Adrenal gland (tissue), 19 donors: ENCODE measurements at places on chromosomes 12 and 14.
A peak's percentile ranks its signal among the peaks of the same experiment; 100 is the strongest.

GRCh38 chr12:107184359-107184930 lies 91.1 kb upstream of the CRY1 start:
- H3K36me3 ChIP-seq: no peaks in the 10 kb centered on the region
- peaks cover 16% of the 10 kb centered on the region for H3K27me3 ChIP-seq
- no peaks in the 10 kb centered on the region for H3K4me1 ChIP-seq
- no peak for DNase-seq
- H3K4me3 ChIP-seq: no peak overlapping the region

DNA sequence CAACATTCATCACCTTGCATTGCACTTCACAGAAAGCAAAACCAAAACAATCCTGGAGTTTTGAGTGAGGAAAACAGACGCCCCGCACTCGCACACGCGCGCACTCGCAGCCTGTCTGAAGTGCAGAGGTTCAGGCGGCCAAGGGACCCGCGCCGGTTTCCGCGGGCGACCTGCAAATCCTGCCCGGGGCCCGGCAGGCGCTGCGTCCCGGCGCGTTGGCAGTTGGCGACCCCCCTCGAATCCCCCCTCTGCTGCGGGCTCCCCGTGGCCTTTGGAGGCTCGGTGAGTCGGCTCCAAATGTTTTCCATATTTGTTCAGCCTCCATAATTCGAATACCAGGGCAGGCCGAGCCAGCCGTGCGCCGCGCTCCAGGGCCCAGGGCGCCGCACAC lies at the start of gene SSPN:
TSS of gene SSPN (plus strand) at position 324 of the 391 bp plus-strand sequence. CDS start 100 bp downstream, outside the sequence.
- peak within 1 kb of the TSS; percentile 77 for H3K4me3 ChIP-seq
- H3K36me3 ChIP-seq: no peaks in the 10 kb centered on the region
- H3K27me3 ChIP-seq: no peaks in the 10 kb centered on the region
- H3K4me1 ChIP-seq: peaks cover 10% of the 10 kb centered on the region
- peak; percentile 79 for DNase-seq

DNA sequence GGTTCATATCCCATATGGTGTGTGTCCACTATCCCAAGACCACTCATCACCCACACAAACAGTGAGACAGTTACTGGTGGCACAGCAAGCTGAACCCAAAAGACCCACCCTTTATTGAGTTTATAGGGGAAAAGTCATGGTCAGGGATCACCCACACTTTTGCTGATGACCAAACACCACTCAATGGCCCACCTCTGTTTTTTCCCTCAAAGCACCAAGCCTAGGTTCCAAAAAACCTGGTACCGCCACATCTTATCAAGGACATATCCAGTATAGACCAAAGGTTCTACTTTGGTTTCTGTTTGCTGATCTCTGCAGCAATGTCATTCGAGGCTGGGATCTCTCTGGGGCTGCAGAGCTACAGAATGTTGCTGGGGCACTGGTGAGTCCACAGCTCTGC lies 19.7 kb upstream of the OR6S1 start:
- H3K27me3 ChIP-seq: peaks cover 47% of the 10 kb centered on the region
- no peak overlapping the region for H3K27ac ChIP-seq
- DNase-seq: no peak
- H3K36me3 ChIP-seq: no peaks in the 10 kb centered on the region

- no peak overlapping the region for H3K4me3 ChIP-seq
- H3K36me3 ChIP-seq: no peaks in the 10 kb centered on the region
- no peaks in the 10 kb centered on the region for H3K27me3 ChIP-seq
- H3K27ac ChIP-seq: no peak overlapping the region
Measured at GRCh38 chr12:71795901-71796300, 41.2 kb downstream of the RAB21 start.

- no peaks in the 10 kb centered on the region for H3K4me1 ChIP-seq
- H3K36me3 ChIP-seq: no peaks in the 10 kb centered on the region
- no peak overlapping the region for H3K4me3 ChIP-seq
- H3K27me3 ChIP-seq: no peaks in the 10 kb centered on the region
Measured at GRCh38 chr12:125371033-125371432, 305.8 kb downstream of the AACS start.

DNA sequence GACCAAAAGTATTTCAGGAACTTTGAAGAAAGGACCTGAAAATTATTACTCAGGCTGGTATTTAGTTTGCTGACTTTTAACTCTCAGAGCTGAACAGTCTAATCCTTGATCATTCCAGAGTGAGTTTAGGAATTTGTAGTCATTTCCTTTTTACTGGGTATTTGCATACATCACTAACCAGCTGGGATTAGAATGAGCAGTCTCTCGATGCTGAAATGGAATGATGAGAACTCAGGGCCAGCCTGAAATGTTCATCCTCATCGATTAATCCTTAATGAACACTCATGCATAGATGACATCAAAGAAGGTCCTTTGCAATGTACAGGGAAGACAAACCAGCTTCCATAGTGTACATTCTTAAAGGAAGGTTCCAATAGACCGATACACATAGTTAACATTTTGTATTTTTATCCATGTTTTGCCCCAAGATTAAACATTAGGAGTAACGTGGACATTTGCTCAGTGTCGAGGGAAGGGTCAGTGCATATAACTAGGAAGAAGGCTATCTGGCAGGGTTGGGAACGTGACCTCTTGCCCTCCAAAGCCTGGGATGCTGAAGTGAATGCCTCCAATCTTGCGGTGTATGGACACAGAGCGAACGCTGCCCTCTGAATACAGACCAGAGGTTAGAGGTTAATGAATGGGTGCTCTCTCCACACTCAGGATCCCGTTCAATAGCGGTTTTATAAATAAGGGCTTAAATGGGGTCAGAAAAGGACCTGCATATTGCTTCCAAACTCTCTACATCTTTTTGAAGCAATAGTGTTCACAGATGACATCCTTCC lies 14.5 kb downstream of the FBXL14 start:
- DNase-seq: no peak
- H3K27me3 ChIP-seq: no peaks in the 10 kb centered on the region
- H3K36me3 ChIP-seq: no peaks in the 10 kb centered on the region
- peaks cover 27% of the 10 kb centered on the region for H3K4me1 ChIP-seq
- H3K4me3 ChIP-seq: no peak overlapping the region

DNA sequence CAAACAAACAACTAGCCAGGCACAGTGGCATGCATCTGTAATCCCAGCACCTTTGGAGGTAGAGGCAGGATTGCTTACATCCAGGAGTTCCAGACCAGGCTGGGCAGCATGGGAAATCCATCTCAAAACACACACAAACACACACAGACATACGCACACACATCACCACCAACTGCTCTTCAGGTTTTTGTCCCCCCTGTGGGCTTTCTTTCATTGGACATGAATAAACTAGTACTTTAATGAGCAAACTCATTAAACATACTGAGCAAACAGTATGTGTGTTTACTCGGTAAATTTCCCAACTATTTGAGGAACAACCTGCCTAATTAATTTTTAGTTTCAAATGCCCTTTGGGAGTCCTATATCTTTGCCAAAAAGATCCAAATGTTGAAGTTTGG lies 10.1 kb upstream of the RASSF3 start:
- H3K4me1 ChIP-seq: no peaks in the 10 kb centered on the region
- H3K36me3 ChIP-seq: no peaks in the 10 kb centered on the region
- no peak for DNase-seq
- H3K27me3 ChIP-seq: no peaks in the 10 kb centered on the region

GRCh38 chr12:6734506-6735387 lies 10.9 kb downstream of the COPS7A start:
- H3K27me3 ChIP-seq: no peaks in the 10 kb centered on the region
- H3K4me3 ChIP-seq: no peak overlapping the region
- peaks cover 23% of the 10 kb centered on the region for H3K36me3 ChIP-seq
- DNase-seq: no peak
- peak overlapping the region; percentile 54 for H3K27ac ChIP-seq

- H3K4me1 ChIP-seq: peaks cover 74% of the 10 kb centered on the region
- peak overlapping the region; percentile 75 for H3K4me3 ChIP-seq
- no peaks in the 10 kb centered on the region for H3K36me3 ChIP-seq
- DNase-seq: no peak
Measured at GRCh38 chr12:124386059-124386458, 91.2 kb downstream of the RFLNA start.

DNA sequence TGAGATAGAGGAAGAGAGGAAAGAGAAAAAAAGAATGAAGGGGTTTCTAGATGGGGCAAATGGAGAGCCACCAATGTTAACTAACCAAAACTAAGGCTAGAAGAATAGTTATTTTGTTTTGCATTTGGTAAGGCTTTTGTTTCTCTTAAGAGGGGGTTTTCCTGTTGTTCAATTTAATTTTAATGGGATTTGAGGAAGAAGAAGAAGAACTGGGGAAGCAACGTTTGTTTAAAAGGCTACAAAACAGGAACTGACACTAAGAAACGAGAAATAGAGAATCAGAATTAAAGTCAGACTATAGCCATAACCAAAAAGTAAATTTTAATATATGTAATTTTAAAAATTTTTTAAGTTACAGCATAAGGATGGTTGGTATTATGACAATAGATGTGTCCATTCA lies 13.7 kb downstream of the TXNDC16 start:
- no peaks in the 10 kb centered on the region for H3K36me3 ChIP-seq
- H3K4me1 ChIP-seq: no peaks in the 10 kb centered on the region
- H3K27ac ChIP-seq: no peak overlapping the region

DNA sequence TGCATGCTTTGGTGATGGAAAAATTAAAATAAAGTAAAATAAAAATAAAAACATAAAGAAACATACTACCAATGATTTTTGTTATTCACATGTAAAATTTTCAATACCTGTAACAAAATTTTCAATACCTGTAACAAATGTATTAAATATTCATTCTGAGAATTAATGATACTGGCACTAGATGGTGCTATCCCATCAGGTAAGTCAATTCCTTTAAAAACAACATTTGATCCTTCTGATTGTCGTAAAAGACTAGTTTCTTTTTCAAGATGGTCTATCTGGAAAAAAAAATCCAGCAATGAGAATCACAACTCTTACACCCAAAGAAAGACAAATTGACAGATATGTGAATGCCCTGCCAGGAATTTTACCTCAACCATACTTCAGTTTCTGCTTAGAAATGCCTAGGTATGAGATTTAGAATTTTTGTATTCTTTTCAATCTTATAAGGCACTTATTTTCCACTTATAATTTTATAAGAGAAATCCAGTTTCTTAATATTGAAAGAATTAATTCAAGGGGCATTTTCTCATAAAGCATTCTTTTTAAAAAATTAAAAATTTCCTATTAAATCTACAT lies 30.7 kb downstream of the CEP290 start:
- H3K27ac ChIP-seq: no peak overlapping the region
- no peaks in the 10 kb centered on the region for H3K36me3 ChIP-seq
- peaks cover 5% of the 10 kb centered on the region for H3K4me1 ChIP-seq
- DNase-seq: no peak
- no peak overlapping the region for H3K4me3 ChIP-seq

DNA sequence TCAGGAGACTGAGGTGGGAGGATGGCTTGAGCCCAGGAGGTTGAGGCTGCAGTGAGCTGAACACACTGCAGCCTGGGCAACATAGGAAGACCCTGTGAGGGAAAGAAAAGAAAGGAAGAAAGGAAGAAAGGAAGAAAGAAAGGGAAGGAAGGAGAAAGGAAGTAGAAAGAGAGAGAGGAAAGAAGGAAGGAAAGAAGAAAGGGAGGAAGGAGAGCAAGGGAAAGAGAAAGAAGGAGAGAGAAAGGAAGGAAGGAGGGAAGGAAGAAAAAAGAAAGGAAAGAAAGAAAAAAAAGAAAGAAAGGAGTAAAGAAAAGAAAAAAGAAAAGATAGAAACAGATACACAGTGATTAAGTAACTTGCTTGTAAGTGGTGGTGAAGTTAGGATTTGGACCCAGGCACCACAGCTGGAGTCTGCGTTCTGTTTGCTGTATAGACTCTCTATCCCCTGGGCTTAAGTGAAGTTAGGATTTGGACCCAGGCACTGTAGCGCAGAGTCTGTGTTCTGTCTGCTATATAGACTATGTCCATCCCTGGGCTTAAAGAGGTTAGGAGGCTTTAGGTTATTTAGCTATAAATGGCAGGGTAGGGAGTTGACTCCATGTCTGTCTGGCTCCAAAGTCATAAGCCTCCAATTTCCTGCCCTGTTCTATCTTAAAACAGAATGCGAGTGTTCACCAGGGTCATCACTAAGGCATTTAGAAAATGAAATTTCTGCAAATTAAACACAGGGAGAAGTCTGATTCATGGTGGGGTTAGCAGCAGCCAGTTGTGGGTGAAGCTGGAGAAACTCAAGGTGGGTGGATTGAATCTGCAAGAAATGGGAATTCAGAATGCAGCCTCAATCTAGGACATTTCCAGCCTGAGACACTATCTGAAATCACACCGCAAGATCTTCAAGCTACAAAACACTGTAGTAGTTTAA lies 13.3 kb upstream of the C12orf75 start:
- H3K36me3 ChIP-seq: no peaks in the 10 kb centered on the region
- DNase-seq: no peak
- no peaks in the 10 kb centered on the region for H3K27me3 ChIP-seq

- H3K4me3 ChIP-seq: no peak overlapping the region
- DNase-seq: no peak
- no peak overlapping the region for H3K27ac ChIP-seq
Measured at GRCh38 chr12:113179023-113179422, 6.3 kb downstream of the DDX54 start.

DNA sequence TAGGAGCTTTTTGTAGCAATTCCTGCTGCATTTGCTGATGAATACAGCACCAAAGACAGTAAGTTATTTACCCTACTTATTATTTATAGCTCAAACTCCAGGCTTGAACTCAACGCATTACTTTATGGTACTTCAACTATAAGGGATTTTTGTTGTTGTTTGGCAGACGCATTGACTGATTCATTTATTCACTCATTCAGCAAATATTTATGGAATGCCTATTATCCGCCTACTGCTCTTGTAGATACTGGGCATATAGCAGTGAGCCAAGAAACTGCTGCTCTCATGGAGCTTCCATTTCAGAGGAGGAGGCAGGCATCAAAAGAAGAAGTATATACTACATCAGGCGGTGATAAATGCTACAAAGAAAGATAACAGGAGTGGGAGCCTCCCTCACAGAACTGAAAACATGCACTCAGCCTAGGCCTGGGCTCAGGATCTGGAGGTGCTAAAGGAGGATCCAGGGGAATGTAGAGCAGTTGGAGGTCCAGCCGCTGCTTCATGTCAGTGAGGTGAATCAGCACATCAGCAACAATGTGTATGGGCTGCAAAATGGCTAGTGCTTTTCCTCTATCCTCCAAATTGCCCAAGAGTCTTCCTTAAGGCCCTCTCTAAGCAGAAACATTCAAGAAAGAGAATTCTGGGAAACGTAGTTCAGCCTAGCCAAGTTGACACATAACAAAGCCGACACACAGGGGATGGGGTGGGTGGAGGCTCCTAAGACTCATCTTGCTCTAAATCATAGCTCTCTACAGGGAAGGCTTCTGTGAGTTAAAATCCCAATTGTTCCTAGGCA lies 157.5 kb downstream of the NRXN3 start:
- H3K27me3 ChIP-seq: no peaks in the 10 kb centered on the region
- no peak overlapping the region for H3K27ac ChIP-seq
- DNase-seq: no peak
- H3K4me3 ChIP-seq: no peak overlapping the region
- no peaks in the 10 kb centered on the region for H3K4me1 ChIP-seq
